ENCODE measurements at places on chromosomes 5 and 9.

- DNase-seq, result no peak
These were observed 23.6 kb upstream of the SLC6A3 start for GRCh38 chr5:1468629-1469527.

DNA sequence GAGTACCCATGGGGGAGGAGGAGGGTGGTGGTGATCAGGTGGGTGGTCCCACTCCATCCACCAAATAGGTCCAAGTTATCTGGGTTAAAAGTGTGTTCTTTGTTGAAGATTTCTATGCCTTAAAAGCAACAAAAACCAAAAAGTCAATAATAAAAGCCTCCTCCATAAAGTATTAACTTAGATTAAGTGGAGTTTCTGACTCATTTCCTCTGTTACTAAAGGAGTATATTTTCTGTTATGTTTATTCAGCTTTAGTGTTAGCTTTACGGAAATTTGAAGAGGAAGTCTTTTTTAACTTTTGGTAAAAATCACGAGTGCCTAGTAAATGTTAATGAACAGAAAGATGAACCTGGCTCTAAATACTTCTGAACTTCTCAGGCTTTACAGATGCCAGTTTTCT lies 17.8 kb downstream of the FBXO38 start:
- no peak for DNase-seq

DNA sequence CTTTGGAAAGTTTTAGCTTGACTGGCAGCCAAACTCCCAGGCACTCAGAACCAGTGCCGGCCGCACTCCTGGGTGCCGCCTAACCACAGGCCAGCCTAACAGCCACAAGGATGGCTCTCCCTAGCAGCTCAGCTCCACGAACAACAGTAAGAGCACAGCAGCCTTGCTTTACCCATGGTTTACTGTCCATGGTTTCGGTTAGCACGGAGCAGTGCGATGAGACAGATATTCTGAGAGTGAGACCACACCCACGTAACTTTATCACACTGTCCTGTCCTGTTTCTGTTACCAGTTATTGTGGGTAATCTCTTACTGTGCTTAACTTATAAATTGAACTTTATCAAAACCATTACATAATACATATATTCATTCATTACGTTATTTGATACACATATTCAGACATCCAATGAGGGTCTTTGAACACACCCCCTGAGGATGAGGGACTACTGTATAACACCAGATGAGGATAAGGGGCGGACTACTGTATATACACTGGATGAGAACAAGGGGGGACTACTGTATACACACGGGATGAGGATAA lies 12.4 kb downstream of the CLPTM1L start:
- no peak for DNase-seq

DNA sequence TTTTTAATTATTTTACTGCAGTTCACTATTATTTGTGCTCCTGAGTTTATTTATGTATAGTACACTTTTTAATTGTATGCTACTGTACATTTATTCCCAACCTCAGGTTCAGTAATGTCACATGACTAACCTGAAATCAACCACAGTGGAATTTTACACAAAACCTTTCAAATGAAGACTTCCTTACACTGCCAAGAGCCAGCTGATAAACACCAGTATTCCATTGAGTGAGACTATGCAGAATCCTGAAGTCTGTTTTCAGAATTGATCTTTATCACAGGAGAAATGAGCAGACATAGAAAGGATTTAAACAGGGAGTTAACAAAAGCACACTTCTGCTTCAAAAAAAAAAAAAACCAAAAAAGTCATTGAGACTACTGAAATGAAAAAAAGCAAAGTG lies 219.5 kb downstream of the PRR16 start:
- no peak for DNase-seq
